Glutamatergic neuron (in vitro differentiated cells): ENCODE measurements at places on chromosomes 2 and 18. TPM values are rescaled to one million over a fixed set of nuclear protein-coding genes. Genes with fewer than 3 reads are reported as not detected.

The KCNG2 gene
- total RNA-seq, result 1.6 TPM

The TPO gene
- not detected for total RNA-seq

DNA sequence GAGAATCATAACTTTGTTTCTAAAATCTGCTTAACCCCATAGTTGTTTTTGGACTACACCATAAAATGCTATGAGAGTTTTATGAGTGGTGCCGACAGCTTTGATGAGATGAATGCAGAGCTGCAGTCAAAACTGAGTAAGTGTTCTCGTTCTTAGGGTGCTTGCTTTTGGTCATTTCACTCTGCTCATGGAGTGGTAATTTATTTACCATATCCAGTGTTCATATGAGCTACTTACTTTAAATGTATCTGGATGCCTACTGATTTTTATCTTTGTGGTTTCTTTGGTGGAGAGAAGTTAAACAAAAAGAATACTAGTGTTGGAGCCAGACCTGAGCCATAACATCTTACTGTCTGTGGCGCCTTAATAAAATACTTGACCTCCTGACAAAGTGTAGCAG lies 16.4 kb downstream of the NDC80 start:
- no peak for DNase-seq

The LBX2 gene
- total RNA-seq, result 0.96 TPM

DNA sequence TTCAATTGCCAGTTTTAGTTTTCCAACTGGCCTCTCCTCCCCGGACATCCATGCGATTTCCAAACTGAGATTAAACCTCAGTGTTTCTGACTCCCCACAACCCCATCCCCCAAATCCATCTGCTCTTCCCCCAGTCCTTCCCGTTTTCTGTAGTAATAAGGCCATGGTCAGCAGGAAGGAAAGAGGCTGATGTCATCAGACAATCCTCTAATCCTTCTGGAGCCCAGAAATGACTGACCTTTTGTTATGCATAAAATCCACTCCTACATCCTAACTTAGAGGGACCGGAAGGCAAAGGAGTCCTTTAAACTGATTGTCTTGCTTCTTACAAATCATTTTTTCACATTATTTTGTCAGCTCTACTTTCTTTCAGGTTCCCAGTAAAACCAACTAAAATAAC lies 155.8 kb downstream of the INO80D start:
- DNase-seq, result no peak

DNA sequence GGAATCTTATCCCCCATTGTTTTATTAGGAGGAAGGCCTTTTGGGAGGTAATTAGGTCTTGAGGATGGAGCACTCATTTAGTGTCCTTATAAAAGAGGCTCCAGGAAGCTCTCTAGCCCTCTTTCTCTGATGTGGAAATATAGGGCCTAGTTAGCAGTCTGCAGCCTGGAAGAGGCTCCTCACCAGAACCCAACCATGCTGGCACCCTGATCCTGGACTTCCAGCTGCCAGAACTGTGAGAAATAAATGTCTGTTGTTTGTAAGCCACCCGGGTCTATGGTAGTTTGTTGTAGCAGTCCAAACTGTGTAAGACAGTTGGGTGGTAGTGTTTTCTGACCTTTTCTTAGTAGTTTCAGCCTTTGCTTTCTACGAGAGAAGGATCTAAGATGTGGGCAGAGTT lies 100.7 kb downstream of the KIAA1328 start:
- no peak for DNase-seq

DNA sequence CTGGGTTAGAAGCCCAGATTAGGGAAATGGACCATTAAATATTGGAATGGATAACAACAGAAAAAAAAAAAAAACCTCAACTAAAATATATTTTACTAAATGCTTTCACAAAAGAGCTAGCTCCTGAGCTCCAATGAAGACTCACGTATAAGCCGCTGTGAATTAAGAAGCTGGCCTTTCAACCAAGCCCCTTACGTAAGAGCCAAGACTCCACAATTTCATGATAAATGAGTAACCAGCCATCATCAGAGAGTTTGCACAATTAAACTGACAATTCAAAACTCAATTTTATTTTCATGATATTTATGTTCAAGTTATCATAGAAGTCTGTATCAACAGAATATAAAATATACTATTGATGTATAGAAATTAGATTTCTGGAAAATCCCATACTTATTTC lies 70.7 kb upstream of the HNRNPA3 start:
- DNase-seq, result no peak

The ERICH2 gene
- total RNA-seq, result 2.1 TPM

The CTNNA2 gene
- 76.2 TPM for total RNA-seq

The DUSP19 gene
- 1.6 TPM for total RNA-seq

- no peak for DNase-seq
Observed at GRCh38 chr2:107364361-107364950, 462.2 kb upstream of the RGPD4 start.

The NYAP2 gene
- 0.32 TPM for total RNA-seq

GRCh38 chr18:21598726-21599584 lies 1.5 kb downstream of the ESCO1 start:
- no peak for DNase-seq

DNA sequence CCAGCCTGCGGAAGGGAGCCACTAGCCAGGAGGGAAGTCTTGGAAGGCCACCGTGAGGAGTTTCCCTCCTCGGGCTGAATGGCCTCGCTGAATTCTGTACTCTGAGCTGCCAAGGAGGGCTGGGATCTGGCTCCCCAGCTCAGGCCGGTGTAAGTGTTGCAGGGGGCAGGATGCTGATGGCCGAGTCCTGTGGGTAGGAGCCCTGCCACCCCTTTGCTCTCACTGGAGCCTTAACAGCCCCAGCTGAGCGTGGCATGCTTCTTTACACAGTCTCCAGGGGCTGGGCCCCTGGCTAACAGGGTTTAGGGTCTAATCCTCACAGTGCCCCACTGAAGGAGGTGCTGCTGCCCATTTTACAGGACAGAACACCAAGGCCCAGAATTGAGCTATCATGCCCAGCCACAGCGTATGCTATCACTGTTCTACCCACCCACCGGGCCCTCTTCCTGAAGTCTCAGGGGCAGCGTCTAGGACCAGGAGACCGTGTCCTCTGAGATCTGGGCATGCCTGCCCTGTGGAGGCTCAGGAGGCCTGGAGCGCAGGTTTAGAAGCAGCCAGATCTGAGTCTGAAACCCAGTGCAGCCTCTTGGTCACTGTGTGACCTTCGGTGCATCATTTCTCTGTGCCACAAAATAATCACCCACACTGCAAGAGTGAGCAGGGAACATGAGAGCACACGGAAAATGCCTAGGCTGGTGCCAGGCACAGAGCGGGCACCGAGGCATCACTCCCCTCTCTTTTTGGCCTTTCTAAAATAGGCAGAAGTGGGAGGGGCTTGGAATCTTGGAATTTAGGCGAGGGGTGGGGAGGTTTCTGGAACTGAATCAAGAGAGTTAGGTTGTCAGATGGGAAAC lies 42.9 kb downstream of the TMEM37 start:
- no peak for DNase-seq

GRCh38 chr2:52897511-52898044 lies 870.0 kb upstream of the CHAC2 start:
- no peak for DNase-seq

The FEV gene
- total RNA-seq, result not detected

GRCh38 chr2:187349326-187349944 lies 98.6 kb downstream of the CALCRL start:
- no peak for DNase-seq

The SERPINB10 gene
- total RNA-seq, result not detected

The LRRTM1 gene
- total RNA-seq, result 3.8 TPM

DNA sequence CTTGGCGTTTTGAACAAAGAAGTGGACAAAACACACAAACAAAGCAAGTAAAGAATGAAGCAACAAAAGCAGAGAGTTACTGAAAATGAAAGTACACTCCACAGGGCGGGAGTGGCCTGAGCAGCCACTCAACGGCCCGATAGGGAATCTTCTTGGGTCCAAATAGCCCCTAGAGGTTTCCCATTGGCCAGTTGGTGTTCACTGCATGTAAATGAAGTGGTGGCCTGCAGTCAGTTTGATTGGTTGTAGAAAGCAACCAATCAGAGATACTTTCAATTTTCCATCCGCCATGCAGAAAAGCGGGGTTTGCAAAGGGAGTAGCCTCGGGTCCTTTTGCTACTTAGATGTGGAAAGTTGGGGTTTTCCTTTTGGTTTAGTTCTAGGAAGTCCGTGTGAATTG lies 31.6 kb downstream of the CYBRD1 start:
- no peak for DNase-seq

- DNase-seq, result no peak
Observed at GRCh38 chr2:79702905-79703304, 190.1 kb downstream of the CTNNA2 start.

The ARHGAP25 gene
- 1.4 TPM for total RNA-seq

DNA sequence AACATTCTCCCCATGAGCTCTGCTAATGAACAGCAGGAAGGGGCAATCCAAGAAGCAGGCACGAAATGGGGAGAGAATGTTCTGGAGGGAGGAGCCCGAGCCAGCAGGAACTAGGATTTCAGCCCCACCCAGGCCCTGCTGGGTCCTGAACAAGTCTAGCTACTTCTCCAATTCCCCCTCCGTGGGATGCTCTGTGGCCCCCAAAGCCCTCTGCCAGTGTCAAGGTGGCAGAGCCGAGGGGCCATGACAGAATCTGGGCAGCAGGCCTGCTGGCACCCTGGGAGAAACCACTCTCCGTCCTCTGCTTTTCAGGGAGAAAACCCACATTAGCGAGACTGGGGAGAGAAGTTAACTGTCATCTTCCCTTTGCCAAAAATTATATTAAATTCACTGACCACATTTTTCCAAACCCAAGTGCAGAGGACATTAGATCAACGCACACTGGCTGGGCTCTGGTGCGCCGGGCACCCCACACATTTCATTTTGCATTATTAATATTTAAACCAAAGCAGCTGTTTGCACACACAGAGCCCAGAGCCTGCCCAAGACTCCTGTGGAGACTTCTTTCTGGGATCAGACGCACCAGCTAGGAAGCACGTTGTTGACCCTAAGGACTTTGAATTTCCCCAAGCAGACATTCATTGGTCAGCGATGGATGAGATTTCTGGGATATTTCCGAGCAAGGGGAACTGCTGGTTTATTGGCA lies 80.2 kb upstream of the PKDCC start:
- DNase-seq, result no peak

The GALNT5 gene
- total RNA-seq, result 0.10 TPM

DNA sequence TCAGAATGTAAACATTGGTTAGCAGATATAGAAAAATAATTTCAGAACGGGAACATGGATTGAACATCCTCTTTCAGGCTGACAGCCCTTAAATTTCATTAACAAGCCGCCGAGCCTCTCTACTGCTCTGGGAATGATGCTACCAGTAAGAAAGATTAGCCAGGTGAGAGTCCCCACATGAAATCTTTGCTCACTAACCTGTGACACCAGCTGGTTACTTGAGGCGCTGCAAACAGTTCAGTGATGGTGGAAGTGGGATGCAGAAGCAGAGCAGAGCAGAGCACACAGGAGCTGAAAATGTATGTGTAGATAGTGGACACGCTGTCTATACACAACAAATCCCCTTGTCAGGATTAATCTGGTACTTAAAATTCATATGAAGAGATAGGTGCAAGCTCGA lies 721.1 kb downstream of the DPP10 start:
- DNase-seq, result no peak

DNA sequence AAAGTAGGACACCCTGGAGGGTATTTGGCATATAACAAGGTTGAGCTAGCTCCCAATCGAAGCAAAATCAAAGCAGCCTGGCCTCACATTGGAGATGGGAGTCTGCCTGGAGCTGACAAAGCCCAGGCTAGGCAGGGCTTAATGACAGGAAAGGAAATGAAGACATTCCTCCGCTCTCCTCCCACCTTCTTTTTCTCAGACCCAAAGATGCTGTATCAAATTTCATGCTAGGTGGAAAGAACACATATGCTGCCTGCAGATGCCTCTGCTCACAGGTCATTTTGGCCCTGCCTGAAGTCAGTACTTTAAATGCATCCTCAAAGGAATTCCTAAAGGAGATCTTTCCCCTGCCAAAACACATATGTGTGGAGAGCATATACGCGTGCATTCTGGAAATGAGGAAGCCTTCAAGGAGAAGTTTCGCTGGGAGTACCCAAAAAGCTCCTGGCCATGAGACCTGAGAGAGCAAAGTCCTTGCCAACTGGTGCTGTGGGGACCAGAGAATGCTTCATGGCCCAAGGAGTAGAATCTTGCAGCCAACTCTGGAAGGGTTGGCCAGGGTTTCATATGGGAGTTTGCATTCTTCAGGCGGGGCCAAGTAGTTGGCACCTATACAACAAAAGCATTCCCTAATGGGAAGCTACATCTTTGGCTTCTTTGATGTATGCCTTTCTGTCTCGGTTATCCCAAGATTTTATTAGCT lies 88.0 kb downstream of the AQP4 start:
- DNase-seq, result no peak

- no peak for DNase-seq
Observed at GRCh38 chr2:189500456-189501160, 59.3 kb downstream of the WDR75 start.

- peak; percentile 49 for DNase-seq
Observed at GRCh38 chr2:239278941-239279365, 121.9 kb downstream of the HDAC4 start.

The PIEZO2 gene
- total RNA-seq, result 50.1 TPM

- no peak for DNase-seq
Observed at GRCh38 chr2:143891879-143892308, 628.0 kb downstream of the ZEB2 start.

DNA sequence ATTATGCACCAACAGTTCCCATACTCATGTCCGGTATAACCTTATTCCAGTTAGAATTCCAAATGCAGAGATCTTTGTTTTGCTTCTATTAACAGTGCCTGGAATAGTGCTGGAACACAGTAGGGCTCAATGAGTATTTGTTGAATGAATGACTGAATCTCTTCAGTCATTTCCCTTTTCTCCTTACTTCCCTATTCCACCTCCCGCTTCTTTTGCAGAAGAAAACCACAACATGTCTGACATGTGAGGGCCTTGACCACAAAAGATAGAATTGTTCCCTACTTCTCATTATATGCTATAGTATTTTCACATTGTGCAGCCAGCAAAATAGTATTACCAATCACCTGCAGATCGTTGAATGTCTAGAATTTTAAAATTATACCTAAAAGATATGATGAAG lies 19.5 kb upstream of the HNRNPLL start:
- DNase-seq, result no peak

GRCh38 chr2:78035804-78036203 lies 513.6 kb upstream of the LRRTM4 start:
- no peak for DNase-seq
